ENCODE measurements at places on chromosomes 5 and 9.
A peak's percentile ranks its signal among the peaks of the same experiment; 100 is the strongest.

DNA sequence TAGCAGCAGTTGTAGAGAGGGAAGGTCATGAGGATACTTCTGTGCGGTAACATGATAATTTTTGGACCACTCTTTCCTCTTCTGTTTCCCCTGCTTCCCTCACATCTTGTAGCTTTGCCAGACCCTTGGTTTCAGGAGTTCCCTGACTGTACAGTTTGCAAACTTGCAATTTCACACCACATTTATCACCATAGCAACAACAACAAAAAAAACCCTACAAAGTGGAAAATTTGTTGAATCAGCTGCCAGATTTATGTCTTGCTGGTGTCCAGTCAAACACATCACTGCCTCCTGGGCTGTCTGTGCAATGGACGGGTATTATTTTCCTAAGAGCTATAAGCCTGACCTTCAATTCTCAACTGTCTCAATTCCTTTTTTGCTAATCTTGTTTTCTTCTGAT is 751.6 kb downstream of the TLR4 start:
- no peak for DNase-seq

- no peak for DNase-seq
Measured at GRCh38 chr5:100841358-100842076, 61.6 kb downstream of the ST8SIA4 start.

DNA sequence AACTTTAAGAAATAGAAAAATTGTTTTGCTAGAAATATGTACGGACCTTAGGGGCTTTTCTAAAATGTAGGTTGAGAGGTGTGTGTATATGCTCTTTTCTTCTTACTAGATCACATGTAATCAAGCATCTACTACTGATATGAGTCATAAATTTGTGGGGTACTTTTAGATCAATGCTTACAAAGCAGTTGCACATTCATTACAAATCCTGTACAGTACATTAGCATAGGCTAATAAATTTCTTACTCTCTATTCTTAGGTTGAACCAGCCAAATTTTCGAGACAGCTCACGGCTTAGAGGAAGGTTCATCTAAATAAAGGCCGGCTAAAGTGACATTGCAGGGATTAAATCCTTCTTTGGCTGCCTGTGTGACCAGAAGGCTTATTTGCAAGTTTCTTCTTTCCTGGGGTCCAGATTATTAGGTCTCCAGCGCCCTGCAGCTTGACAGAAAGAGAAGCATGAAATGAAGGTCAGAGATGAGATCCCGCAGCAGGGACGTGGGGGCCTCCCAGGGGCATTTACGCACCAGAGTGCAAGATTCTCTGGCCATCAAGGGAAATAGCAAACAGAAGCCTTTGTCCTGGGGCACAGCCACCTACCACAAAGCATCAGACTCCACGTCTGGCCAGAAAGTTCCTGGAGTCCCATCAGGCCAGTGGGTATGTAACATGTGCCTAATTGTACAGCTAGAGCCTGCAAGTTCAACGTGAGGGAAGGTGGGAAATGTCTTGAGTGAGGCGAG is 53.0 kb downstream of the NIM1K start:
- no peak for DNase-seq

GRCh38 chr9:37528652-37529471 is 43.1 kb downstream of the POLR1E start:
- peak; percentile 88 for DNase-seq

GRCh38 chr9:128552153-128552743 is at the start of gene SPTAN1:
SPTAN1 (plus strand) TSS chr9:128552587; CDS start chr9:128566741, 14,154 bp downstream.
- DNase-seq, result peak; percentile 48

DNA sequence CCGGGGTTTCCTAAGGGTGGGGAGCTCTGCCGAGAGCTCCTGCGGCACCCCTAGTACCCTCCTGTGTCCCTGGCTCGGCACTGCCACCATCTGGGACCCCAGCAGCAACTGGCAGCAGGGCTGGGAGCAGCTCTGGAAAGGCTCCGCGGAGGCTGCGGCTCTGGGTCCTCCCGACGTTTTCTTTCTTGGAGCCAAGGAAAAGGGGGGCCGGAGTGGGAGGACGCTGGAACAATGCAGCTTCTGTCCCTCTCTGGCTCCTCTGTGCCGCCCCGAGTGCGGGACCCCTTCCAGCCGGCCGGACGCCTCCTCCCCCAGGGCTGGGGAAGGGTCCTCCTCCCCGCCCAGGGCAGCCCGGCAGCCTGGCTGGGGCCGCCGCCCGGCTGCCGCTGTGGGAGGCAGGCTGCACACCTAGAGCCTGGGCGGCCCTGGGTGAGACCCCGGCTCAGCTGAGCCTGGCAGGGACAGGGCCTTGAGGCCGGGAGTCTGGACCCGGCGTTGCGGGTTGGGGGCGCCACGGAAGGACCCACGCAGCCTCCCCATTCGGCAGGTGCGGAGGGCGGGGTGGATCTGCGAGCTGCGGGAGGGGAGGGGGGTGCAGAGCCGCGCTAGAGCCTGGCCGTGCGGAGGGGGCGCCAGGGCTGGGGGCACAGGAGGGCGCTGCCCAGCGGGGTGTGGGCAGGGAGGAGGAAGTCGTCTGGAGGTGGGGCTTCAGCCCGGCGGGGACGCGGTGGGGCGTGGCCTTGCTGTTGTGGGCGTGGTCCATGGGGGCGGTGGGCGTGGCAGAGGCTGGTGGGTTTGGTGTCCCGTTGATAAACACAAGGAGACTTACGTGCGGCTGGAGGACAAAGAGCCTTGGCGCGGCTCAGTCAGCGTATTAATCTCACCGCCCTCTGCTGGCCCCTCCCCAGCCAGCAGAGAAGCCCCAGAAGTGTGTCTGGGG is 15.1 kb downstream of the GPSM1 start:
- DNase-seq, result peak; percentile 39

DNA sequence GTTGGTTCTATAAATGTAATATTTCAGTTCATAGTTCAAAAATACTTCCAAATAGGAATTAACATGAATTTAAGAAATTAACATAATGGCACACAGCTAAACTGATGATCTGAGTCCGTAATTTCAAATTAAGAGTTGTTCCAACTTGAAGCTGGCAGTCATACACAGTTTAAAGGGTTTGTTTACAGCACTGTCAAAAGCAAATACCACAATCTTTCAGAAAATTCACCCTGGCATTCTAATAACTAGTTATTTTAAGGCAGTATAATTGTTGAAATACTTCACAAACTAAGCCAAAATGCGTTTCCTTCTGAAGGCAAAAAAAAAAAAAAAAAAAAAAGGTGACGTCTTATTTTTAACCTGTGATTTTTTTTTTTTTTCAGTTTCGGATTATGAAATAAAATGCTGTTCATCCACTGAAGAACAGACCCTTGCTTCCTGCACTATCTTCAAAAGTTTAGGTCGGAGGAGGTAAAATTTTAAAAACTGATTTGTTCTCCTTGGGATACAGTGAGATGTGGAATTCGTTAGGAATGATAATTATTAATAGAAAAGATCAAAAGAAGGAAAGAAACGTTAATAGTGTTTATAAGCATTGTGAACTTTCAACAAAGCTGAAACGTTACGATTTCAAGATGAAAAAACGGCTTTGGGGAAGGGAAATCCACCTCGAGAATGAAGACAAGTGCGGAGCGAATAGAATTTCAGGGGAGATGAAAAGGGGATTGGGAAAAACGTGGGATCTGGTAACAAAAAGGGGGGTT is 850 bp downstream of the IL6ST start:
- no peak for DNase-seq

Measured in NCI-H2029 treated with DMSO at 0.1 percent for 48 hours (cell line).